Stimulated activated CD4-positive, alpha-beta T cell treated with anti-CD3 and anti-CD28 coated beads, Interleukin-2, amount 100 ng/mL, for 24 hours (primary cell): ENCODE measurements at places on chromosomes 1 and 21.

- peak; percentile 66 for DNase-seq
Observed at GRCh38 chr1:154749078-154749760, 120.9 kb downstream of the KCNN3 start.

DNA sequence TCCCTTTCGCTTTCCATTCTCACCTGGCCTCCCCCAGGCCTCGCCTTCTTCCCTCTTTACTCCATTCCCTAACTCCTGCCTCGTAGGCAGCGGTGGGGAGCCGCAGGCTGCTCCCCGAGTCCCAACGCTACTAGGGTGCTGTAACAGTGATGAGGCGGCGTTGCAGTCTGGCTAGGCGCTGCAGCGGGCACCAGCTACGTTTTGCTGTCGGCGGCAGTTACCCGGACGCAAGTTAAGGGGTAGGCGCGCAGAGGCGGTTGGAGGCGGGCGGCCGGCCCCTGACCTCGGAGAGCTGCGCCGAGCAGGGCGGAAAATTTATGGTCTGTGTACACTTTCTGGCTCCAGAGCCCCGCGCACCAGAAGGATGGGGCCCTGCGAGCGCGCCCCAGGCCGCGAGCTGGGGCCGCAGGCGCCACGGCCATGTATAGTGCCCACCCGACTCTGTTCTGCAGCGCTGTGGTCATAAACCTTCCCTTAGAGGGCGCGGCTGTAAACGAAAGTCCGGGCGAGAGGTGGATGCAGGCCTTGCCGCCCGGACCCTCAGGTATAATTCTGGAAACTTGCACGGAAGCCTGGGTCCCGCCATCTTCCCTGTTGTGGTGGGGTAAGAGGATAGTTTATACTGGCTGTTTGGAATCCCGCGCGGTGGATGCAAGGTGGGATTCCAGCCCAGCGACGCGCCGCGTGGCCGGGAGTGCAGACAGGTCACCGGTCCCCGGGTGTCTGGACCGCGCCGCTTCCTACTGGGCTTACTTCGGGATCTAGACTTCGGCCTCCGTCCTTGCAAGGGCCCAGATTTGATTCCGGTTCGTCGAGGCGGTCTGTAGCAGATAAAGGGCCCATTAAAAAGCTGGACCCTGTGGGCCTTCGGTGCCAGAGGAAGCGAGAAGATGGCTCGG, 15.0 kb downstream of the HLX start:
- DNase-seq, result no peak

GRCh38 chr21:28112511-28112910, 880.2 kb downstream of the LTN1 start:
- no peak for DNase-seq

DNA sequence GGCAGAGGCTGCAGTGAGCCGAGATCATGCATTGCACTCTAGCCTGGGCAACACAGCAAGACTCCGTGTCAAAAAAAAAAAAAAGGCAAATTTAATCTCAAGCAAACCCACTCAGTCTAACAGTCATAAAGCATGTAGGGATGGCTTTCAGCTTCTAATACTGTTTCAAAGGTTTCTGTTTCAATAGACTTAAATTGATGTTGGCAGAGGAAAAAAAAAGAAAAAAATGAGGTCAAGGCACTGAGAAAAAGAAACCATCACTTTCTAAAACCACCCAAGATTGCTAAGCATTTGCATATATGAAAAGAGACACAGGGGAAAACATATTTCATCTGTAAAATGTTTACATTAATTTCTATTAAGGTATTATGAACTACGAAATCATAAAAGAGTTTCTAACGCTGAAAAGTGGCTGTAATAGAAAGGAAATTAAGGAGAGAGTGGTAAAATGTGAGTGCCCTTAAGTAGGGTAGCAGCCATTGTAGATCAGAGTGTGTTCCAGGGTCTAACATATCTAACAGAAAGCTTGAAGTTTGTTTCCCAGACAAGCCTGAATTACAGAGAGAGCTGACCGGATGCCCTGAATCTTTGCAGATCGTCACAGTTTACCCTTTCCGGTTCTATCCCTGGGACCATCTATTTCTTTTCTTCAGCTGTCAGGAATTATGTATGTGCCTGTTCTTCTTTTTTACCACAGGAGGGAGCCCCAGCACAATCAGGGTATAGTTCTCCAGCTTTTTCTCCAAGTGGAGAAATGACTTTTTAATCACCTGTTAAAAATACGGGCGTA, 70.0 kb downstream of the PLD5 start:
- no peak for DNase-seq

GRCh38 chr1:25889470-25889869, 14.0 kb upstream of the PAQR7 start:
- no peak for DNase-seq

DNA sequence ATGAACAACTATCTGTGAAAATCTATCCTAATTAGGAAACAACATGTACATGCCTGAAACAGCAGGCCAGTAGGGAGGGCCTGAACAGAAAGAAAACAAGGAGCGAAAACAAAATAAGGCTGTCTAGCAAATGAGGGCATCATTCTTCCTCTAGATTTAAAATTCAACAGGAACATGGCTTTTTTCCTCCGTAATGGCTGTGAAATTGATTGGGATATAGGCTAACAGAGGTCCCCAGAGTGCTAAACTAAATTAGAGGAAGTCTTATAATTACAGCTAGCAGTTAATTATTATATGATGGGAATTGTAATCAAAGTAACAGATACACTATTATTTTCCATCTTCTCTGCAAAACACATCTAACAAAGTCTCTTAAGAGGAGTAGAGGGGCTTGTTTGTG, 51.7 kb upstream of the TIAM1 start:
- no peak for DNase-seq

- no peak for DNase-seq
Observed at GRCh38 chr1:20099533-20099932, 19.8 kb downstream of the PLA2G2D start.

- no peak for DNase-seq
Observed at GRCh38 chr1:193706766-193707165, 520.4 kb upstream of the B3GALT2 start.

- no peak for DNase-seq
Observed at GRCh38 chr21:30222724-30223123, 6.8 kb upstream of the CLDN8 start.

DNA sequence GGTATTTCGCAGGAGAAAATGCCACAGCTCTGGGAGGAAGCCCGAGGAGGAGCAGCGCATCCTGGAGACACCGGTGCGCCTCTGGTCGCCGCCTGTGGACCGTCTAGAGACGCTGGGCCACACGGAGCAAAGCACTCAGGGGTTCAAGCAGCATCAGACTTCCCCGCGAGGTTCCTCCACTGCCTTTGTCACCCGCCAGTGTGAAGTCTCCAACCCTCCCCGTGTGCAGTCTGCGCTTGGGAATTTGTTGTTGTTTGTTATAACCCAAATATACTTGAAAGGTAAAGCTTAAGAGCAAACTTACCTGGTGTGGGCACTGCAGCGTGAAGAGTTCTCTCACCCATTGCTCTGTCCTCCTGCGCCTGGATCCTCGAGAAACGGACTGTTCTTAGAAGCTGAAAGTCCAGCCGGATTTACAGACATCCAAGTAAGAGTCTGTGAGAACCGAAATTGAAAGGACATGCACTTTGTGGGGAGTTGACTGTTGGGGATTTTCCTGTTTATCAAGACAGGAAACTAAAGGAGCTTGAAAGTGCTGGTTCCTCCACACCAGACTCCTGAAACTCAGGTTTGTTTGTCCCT, at the start of gene GBP4:
GBP4 (minus strand) TSS at position 452 of the 582 bp plus-strand sequence; CDS start at position 344, 108 bp downstream.
- DNase-seq, result peak; percentile 48

GRCh38 chr1:9476790-9477463, 62.3 kb upstream of the SLC25A33 start:
- DNase-seq, result no peak

DNA sequence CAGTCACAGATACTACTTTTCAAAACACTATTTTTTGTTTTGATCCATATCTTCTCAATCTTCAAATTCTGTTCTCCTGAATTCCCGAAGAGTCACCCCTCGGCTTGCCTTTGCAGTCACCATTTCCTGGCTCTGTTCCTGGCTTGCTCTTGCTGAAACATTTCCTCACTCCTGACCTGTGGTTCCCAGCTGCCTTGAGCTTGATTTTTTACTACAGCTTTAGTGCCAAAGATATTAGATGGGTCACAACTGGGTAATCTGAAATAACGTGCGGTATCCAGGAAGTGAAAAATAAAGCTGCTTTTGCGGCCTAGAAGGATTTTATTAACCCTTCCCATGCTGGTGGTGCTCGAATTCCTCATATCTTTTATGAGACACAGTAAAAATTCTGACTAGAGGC, 318.8 kb downstream of the PCP4 start:
- no peak for DNase-seq

GRCh38 chr1:180579961-180580611, 21.3 kb downstream of the OVAAL start:
- DNase-seq, result no peak

DNA sequence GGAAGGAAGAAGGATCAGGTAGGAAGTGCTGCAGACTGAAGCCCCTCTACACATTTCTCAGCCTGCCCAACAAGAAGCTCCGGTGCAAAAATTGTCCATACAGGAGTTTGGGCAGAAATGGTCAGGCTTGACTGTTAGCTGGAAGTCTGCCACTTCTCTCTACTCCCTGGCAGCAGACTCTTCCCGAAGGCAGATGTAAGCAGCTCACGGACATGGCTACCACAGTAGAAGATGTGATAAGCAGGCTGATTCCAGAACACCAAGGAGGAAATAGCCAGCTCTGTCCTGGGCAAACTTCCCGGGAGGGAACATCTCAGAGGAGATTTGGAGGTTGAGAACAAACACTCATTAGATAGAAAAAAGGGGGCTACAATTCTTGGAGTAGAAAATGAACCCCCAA, 52.6 kb downstream of the TRABD2B start:
- DNase-seq, result no peak

GRCh38 chr1:237228421-237228820, 186.4 kb downstream of the RYR2 start:
- no peak for DNase-seq

- no peak for DNase-seq
Observed at GRCh38 chr1:36168514-36168913, 12.6 kb downstream of the MAP7D1 start.

GRCh38 chr1:201637282-201638079, 98.6 kb downstream of the NAV1 start:
- DNase-seq, result no peak

DNA sequence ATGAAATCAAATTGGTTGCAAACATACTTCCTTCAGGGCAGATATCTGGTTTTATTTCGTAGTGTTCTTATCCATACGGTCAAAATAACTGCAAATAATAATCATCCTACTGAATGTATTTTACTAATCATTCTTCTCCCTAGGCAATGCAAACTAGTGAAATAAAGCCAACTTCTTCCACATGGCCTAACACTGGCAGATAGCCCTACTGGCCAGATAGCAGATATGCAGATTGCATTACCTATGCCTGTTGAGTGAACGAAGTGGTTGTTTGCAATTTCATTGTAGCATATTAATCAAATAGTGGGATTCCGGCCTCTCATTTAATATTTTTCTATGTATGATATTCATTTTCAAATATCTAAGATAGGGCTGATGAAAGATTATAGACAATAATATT, 116.2 kb downstream of the CENPF start:
- DNase-seq, result no peak

- no peak for DNase-seq
Observed at GRCh38 chr1:245404952-245405351, 250.2 kb downstream of the KIF26B start.

DNA sequence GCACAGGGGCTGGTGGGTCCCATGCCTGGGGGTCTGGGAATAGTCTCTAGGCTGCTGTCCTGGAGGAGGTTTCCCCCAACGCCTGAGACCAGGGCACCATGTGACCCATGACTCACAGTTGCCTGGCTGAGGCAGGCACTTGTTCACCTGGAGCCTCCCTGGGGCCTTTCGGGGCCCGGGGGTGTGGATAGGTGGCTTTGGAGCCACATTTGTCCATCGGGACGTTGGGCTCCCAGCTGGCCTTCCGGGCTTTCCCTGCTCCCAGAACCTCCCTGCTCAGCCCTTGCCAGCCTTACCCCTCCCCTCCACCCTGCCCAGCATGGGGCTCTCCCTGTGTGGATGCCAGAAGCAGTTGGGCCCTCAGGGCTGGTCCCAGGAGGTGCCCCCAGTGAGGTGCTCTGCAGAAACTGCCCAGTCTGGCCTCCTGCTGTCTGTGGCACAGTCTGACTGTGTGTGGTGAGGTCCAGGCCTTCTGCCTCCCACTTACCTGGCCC, 14.2 kb downstream of the COL6A1 start:
- DNase-seq, result no peak

DNA sequence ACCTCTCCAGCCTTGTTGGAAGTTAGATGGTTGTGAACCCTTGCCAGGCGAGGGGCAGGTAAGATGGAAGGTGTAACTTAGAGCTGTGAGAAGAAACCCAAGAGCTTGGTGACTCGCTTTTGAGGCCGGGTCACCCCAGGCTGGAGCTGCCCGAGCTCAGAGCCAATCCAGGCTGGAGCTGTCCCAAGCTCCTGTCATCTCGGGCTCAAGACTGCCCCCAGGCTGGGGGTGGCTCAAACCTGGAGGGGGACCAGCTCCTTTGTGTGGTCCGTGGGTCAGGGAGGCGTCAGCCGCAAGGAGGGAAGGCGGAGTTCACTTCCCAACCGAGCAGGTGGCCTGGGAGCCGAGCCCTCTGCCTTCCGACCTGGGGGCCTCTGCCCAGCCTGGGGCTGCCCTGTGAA, 2.0 kb downstream of the HUNK start:
- DNase-seq, result no peak

- DNase-seq, result no peak
Observed at GRCh38 chr1:188988589-188988988, 1489.1 kb downstream of the BRINP3 start.

DNA sequence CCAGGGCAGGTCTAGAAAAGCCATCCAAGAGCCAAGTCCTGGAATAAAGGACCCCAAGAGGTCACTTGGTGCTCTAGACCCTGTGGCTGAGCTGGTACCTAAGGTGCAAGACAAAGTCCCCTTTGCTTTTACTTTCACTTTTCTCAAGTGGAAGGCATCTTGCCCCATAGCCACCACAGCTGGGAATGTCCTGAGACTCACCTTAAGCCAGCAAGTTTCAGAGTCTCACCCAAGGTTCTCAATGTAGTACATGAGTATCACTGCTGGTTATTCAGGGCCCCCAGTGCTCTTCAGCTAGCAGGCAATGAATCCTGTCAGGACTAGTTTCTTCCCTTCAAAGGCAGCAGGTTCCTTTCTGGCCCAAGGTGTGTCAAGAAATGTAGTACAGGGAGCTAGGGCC, 67.5 kb downstream of the UROD start:
- DNase-seq, result no peak

DNA sequence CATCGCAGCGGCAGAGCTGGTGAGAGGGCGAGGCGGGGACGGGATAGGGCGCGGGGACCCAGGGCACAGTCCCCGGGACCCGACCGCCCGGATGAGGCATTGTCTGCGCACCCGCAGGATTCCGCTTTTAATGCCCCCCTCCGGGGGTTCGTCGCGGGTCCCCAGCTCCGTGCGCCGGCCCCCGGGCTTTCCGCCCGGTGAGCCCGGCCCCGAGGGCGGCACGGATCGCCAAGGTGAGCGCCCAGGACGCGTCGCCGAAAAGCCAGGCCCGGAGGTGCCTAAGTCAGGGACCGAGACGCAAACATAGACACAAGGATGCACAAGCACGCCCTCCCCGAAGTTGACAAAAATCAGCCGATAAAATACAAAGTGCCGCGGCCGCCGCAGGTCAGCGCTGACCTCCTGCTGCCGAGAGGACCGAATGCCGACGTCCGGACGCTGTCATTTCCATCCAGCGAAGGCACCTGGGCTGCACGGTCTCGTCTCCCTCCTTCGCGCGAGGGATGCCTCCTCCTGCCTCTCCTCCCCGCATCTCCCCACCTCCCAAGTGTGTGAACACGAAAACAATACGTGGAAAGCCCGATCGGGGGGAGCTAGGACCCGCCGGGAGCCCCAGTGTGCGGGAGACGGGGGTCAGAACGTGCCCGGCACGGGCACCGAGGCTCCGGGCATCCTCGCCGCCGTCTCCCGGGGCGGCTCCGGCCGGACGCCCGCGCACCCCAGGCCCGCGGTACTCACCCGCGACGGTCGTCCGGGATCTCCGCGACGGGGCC, 101.1 kb upstream of the SOD1 start:
- peak; percentile 45 for DNase-seq
